ENCODE measurements at places on chromosomes 12 and 14.

DNA sequence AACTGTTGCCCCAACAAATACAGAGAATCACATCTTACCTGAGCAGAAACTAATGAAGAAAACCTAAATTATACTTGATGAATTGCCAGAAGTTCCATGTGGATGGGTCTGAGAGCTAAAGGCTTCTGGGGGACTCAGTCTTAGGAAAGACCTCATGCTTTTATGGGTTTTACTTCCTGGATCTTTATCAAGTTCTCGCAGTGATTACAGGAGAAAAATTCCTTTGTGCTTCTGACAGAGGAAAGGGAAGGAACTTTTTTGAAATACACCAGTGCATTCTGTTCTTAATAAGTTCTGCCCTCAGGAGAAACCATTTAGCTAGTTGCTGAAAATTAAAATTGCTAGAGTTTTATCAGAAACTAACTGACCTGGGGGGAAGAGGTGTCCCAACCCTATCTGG, 203.9 kb upstream of the KITLG start:
- DNase-seq = no peak

- no peak for DNase-seq
Observed at GRCh38 chr14:52067873-52068614, 815 bp downstream of the NID2 start.

DNA sequence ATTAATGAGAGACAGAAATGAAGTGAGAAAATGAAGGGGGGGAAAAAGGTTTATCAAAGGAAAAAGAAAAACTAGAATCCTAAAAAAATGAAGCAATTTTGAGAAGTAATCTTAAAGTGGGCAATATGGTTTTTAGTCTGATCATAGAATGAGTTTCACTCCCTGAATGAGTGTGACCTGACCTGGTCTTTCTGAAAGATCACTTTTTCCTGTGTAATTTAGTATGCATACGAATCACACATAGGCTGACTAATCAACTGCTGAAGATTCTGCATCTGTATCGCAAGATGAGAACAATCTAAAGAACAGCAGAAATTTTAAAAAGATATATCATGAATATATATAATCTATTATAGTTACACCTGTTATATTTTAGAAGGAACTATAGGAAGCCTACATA, 11.3 kb downstream of the GNPTAB start:
- DNase-seq = no peak

GRCh38 chr12:69630191-69630590, 19.5 kb upstream of the LRRC10 start:
- no peak for DNase-seq

- no peak for DNase-seq
Observed at GRCh38 chr12:128852026-128852698, 1.1 kb upstream of the GLT1D1 start.

GRCh38 chr12:117362391-117362790, 965 bp upstream of the NOS1 start:
- no peak for DNase-seq

DNA sequence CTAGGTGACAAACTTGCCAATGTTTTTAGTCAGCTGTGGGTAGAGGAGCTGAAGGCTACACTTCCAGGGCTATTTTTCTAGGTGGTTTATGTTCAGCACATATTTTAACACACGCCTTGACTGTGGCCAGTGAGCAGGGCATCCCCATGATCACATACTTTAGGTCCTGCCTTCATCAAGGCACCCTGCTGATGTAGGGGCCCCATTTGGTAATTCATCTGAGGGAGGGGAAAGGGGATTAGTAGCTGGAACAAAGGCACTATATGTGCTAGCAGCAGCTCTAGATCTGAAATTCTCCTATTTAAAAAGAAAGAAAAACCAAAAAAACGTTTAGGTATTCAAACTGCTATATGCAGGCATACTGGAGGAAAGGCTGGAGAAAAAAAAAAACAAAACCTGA, 14.5 kb downstream of the EGLN3 start:
- DNase-seq = no peak

DNA sequence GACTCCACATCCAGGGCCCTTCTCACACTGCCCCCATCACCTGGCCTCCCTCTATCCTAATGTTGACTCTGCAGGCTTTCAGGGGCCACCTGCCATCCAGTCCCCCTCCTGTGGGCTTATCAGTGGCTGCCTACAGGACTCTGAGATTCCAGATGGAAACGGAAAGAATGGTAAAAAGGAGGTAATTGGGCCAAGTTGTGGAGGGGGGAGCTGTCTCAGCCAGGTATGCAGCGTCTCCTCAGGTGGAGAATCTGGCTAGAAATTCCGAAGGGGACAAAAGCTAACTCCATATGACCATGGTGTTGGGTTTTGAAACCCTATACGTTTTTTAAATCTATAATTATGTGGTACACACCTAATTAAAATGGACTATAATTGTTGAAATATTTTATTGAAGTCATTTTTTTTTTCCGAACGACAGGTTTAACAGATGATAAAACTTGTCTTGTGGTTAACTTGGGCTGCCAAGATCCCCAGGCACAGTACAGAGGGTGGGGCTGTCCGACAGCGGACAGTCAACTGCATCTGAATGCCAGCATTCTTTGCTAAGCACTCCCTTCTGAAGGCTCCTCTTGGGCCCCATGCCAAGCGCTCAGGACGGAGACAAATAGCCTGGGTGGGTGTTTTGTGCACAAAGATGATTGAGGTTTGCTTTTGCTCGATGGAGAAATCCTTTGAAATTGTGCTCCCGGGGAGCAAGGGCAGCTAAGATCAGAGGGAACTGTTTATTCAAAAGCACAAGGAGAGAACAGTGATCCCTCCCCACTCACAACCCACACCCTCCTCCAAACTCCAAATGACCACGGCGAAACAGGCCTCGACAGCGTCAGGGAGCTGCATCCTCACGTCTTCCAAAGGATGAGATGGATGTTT, 365.6 kb downstream of the BCL11B start:
- peak; percentile 24 for DNase-seq

GRCh38 chr12:42385326-42385841, 59.4 kb downstream of the PPHLN1 start:
- DNase-seq = no peak

- DNase-seq = peak; percentile 22
Observed at GRCh38 chr14:55814064-55814463, 234.1 kb downstream of the KTN1 start.

DNA sequence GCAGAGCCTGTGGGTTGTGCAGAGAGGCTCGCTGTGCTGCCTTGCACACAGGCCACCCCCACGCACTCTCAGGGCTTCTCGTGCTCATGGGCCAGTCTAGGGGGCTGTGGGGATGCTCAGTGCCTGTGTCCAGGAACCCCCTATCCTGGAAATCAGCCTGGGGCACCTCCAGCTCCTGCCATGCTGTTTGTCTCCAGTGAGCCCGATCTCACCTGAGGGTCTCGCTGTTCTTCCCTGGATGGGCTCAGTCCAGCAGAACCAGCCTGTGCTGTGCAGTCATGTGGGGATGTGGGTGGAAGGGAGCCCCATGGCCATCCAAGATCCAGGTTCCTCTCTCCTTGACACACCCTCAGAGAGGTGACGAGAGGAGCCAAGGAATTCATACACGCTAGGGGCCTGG, 26.7 kb downstream of the SERPINA1 start:
- no peak for DNase-seq

GRCh38 chr12:100439797-100440196, 33.9 kb upstream of the NR1H4 start:
- no peak for DNase-seq

DNA sequence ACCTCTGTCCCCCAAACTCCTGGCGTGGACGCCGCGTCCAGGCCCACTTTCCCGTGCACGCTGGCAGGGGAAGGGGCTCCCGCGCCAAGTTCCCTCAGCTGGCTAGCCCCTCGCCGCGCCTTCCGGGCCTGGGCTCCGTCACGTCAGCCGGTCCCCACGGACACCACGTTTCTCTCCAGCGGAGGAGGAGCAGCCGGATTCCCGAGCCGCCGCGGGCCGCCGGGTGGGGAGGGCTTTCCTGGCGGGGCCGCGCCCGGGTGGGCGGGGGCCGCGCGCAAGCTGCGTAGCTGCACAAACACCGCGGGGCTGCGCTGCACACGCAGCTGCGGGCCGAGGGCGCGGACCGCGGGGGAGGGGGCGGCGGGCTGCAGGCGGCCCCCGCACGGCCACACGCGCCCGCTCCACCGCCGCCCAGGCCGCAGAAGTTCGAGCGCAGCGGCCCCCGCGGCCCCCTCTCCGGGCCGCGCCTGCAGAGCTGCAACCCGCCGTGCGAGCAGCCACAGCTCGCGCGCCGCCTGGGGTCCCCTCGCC, 45.1 kb upstream of the PNMA1 start:
- DNase-seq = peak; percentile 44

- DNase-seq = no peak
Observed at GRCh38 chr12:5571115-5571514, 139.2 kb downstream of the NTF3 start.

DNA sequence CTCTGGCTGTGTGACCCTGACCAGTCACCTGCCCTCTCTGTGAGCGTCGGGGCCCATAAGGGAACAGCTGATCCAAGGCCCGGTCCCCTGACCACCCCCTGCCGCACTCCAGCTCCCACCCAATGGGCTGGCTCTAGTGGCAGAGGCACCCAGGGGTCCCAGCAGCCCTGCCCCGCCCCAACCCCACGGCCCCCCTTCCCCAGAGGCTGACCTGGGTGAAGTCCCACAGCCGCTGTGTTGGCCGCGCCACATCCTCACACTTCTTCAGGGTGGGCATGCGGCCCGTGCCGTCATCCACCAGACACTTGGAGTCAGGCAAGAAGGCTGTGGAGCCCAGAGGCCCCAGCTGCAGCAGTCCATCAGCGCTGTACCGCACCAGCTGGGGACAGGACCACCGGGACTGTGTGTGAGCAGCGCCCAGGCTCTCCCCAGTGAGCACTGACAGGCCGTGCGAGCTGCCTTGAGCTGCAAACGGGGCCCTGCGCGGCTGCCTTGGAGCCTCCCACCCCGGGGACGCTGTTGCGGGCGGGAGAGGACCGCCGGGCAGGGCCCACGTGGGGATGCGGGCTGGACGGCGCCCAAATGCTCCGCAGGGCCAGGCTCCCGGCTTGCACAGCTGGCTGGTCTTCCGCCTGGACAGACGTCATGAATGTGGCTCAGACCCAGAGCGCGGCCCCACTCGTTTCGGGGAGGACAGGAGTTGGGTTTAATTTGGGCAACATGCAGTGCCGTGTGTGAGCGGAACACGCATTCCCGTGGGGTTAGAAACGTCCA, 53.5 kb downstream of the NOC4L start:
- DNase-seq = no peak

- peak; percentile 2 for DNase-seq
Observed at GRCh38 chr12:99670635-99671034, 23.1 kb downstream of the GARIN6 start.

DNA sequence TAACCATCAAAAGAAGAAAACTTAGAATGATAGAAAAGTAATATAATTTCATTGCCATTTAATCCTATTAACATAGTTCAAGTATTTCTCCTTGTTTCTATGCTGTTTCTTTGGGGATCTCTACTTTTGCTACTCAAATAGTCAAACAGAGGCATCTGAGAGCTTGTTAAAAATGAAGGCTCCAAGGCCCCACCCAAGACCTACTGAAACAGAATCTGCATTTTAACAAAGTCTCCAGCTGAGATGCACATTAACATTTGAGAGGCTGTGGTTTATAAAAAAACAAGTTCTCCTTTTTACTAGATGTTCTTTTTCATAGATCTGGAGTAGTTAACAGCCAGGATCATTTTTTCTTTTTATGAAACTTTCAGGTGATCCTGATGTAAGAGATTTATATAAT, 31.8 kb downstream of the PPFIA2 start:
- DNase-seq = no peak

DNA sequence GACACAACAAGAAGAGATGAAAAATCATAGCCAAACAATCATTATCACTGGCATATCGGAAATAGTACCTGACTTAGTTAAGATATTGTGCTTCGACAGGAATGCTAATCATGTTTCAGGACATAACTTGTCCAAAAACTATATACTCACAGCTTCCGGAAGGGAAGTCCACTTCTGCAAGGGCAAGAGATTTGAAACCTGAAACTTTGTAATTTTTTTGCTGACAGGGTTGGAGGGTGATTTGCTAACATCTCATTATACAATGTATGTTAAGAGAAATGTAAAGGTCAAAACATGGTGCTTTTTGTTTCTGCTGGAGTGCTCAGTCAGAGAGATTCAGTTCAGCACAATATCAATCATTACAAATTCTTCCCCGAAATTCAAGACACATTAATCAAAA, 200.3 kb downstream of the CNTN1 start:
- no peak for DNase-seq

GRCh38 chr14:105474483-105475268, at the start of gene CRIP2:
Gene CRIP2 (plus strand): TSS chr14:105474821. CDS start chr14:105474863, 42 bp downstream.
- DNase-seq = peak; percentile 26

DNA sequence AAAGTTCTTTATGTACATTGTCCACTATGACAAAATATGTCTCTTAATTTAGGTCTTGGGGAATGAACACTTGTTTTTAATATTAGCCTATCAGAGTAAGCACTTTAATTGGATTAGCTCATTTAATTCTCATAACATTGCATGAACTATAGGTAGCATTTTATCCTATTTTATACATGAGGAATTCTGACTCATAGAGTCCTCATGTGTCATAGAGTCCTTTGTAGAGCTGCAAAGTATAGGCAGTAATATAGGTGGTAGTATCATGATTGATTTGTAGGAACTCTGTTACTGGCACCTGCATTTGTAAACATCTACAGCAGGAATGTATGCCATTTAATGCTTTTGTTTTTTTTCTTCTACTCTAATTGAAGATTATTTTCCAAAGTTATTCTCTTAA, 96.0 kb downstream of the GPHN start:
- DNase-seq = no peak

DNA sequence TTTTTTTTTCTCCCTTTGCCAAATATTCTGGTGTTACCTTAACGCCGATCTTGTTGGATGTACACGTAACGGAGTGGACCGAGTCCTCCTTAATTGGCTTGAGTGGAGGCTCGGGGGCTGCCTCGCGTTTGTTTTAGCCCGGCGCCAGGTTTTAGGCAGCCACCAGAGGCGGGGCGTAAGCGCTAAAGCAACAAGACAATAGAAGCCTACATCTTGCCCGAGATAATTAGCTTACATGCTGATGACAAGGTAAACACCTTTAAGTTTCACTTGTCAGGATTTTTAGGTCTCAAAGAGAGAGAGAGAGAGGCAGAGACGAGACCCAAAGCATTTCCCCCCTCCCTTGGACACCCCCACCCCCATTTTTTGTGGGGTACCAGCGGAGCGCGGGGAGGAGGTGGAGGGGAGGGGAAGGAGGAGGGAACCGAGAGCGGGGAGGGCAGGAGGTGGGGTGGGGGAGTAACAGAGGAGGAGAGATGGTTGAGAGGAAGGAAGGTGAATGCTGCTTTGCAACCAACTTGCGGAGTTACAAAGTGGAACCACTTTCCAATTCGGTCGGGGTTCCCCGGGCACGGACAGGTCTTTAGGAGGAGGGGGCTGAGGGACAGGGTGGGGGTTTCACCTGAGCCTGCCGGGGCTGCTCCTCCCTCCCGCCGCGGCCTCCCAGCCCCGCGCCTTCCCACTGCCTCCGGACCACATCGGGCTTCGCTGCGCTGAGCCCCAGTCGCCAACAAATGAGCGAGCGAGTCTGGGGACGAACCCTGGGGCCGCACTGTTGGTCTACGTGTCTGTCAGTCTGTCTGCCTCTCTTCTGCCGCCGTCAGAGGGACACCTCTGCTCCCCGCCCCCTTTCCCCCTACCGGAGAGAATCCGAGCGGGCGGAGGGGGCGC, at the start of gene NKX2-1:
Gene NKX2-1, minus strand, starts transcription at position 802 of the 891 bp plus-strand sequence. Its CDS starts 103 bp downstream, at position 699.
- no peak for DNase-seq
